ENCODE measurements at places on chromosomes 11 and 22. TPM values are rescaled to one million over a fixed set of nuclear protein-coding genes. Genes with fewer than 3 reads are reported as not detected.

KLHDC7B gene
- not detected for polyA plus RNA-seq

FAR1 gene
- polyA plus RNA-seq: 25.5 TPM

GAL3ST3 gene
- 12.7 TPM for polyA plus RNA-seq

ROBO3 gene
- polyA plus RNA-seq: 21.0 TPM

GSTT4 gene
- not detected for polyA plus RNA-seq

HEPHL1 gene
- polyA plus RNA-seq: 0.17 TPM

OMP gene
- not detected for polyA plus RNA-seq

KCNQ1OT1 gene
- 0.89 TPM for polyA plus RNA-seq

PYGM gene
- 1.5 TPM for polyA plus RNA-seq

COMMD9 gene
- polyA plus RNA-seq: 38.3 TPM

CNGA4 gene
- 0.15 TPM for polyA plus RNA-seq

CRYBA4 gene
- polyA plus RNA-seq: 1.2 TPM

HDHD5 gene
- 54.9 TPM for polyA plus RNA-seq

LRRC32 gene
- 0.58 TPM for polyA plus RNA-seq

FTH1 gene
- 2,531 TPM for polyA plus RNA-seq

OR8G1 gene
- not detected for polyA plus RNA-seq

FGF4 gene
- 4.1 TPM for polyA plus RNA-seq

OR6M1 gene
- polyA plus RNA-seq: not detected
